ENCODE measurements at places on chromosomes 3 and 15. TPM values are rescaled to one million over a fixed set of nuclear protein-coding genes. Genes with fewer than 3 reads are reported as not detected.

DNA sequence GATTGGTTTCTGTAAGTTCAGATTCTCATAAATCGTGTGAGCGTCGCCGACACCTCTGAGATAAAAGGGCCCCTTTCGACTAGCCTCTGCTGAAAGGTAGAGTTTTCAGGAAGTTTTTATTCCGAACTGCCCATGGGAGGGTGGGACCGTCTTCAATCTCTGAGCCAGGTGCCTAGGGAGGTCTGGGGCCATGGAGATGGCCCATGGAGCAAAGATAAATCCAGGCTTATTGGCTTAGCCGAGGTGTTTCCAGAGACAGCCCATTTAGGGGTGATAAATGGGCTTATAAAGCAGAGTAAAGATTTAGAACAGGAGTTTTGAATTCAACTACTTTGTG lies 442 bp downstream of the QTRT2 start:
- DNase-seq, result no peak

GRCh38 chr15:74565381-74566085 lies 24.5 kb downstream of the ARID3B start:
- DNase-seq, result no peak

- DNase-seq, result no peak
Measured at GRCh38 chr3:134839990-134840389, 44.9 kb downstream of the EPHB1 start.

- no peak for DNase-seq
Measured at GRCh38 chr3:32951410-32951811, at the start of gene CCR4. Gene CCR4 (plus strand): TSS chr3:32951644. CDS start chr3:32953423, 1,779 bp downstream.

- no peak for DNase-seq
Measured at GRCh38 chr15:36777926-36778325, 198.5 kb downstream of the CDIN1 start.

DNA sequence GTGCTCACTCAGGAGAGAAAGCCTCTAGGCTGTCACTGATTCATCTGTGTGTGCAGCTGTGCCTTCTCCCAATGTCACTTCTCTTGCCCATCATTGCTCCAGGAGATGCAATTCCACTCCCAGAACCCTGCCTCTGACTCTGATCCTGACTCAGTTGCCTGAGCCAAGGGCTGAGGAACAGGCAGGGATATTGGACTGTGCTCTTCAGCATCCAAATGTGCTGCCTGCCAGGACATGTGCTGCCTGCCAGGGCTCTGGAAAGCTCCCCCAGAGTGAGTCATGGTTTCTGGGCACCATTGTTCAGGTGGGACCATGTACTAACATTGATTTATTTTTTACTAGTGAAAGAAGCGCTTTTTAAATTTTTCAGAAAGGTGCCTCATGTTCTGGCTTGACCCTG lies 71.0 kb downstream of the TRIM42 start:
- DNase-seq, result no peak

- no peak for DNase-seq
Measured at GRCh38 chr3:176995946-176996345, 201.3 kb downstream of the TBL1XR1 start.

- DNase-seq, result no peak
Measured at GRCh38 chr15:96625256-96625655, 294.8 kb downstream of the NR2F2 start.

DNA sequence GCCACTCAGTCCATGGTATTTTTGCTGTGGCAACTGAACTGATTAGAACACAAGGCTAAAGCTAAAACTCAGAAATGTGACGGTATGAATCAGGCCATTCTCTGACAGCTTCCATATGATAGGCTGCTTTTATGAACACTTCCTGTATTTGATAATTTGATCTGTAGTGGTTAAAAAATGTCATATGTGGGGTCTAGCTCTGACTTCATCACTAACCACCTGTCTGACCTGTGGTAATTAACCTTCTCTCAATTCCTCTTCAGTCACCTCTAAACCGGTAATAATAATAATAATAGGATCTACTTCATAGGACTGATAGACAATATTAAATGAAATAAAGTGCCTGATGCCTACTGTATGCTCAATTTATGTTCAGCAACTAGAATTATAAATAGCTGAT lies 223.2 kb downstream of the MBNL1 start:
- DNase-seq, result no peak

GRCh38 chr3:151265866-151266265 lies 12.5 kb downstream of the P2RY14 start:
- DNase-seq, result no peak

DNA sequence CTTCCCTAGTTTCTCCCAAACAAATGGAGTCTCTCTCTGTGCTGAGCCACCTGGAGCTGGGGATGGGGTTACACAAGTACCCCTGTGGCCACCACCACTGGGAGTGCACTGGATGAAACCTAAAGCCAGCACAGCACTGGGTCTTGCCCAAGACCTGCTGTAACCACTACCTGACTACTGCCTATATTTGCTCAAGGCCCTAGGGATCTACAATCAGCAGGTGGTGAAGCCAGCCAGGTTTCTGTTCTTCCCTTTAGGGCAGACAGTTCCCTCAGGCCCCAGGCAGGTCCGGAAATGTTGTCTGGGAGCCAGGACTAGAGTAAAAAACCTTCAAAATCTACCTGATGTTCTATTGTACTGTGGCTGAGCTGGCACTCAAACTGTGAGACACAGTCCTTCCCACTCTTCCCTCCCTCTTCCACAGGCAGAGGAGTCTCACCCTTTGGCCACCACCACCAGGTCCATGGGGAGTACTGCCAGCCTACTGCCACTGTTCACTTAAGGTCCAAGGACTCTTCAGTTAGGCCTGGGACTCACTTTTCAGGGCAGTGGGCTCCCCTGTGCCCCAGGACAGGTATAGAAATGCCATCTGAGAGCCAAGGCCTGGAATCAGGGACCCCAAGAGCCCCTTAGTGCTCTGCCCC lies 23.8 kb downstream of the C3orf20 start:
- no peak for DNase-seq

GRCh38 chr15:68543165-68544008 lies 35.4 kb upstream of the CORO2B start:
- no peak for DNase-seq

DNA sequence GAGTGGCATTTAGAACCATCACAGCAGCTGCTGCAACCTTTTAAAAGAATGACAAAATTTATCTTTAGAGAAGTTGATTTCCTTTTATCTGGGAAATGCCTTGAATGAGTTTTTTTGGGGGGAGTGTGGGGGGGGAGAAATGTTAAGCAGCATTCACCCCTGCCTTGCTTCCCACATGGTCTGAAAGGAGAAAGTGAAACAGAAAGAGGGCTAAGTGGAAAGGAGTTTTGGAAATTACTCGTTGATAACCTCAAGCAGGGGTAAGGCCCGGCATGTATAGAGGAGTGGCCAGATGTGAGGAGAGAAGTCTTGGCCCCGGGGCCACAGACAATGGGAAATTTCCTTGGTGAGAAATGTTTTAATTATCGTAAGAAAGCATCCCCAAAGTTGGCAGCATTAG lies 23.5 kb downstream of the B3GALNT1 start:
- DNase-seq, result no peak

- DNase-seq, result no peak
Measured at GRCh38 chr3:177041021-177041729, 156.1 kb downstream of the TBL1XR1 start.

DNA sequence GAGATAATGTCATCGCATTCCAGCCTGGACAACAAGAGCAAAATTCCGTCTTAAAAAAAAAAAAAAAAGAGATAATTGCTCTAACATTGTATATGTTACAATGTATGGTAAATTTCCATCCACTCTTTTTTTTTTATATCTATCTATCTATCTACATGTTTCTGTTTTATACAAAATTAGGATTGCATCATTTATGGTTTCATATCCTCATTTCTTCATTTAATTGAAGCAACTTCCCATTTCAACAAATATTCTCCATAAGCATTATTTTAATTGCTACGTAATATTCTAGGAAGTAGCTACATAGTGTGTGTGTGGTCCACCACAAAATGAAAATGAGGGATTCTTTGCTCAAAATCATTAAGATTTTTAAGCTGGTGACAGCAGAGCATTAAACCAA lies 18.4 kb downstream of the RBP1 start:
- no peak for DNase-seq

DNA sequence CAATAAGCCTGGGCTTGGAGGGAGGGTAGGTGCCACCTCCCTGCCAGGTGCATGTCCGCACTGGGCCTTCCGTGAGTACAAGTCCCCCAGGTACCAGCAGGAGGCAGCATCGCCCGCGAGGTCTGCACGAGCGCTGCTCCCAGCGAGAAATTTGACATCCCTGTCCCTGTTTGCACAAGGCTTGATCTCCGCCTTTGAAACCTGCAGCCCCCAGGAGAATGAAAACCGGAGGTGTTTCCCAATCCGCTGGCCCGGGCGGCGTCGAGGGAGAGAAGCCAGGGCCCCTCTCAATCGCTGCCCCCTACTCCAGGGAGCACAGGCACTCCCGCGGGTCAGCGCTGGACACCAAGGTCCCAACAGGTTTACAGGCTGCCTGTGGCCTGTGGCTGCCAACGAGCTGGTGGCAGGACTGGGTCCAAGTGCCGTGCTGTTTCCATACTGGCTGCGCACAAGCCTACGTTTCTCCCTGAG lies 961 bp downstream of the HAPLN3 start:
- no peak for DNase-seq

The DNAJB11 gene
- polyA plus RNA-seq, result 78.4 TPM

The MESD gene
- 42.2 TPM for polyA plus RNA-seq

The CPNE4 gene
- polyA plus RNA-seq, result 0.27 TPM

The CXCR6 gene
- 0.29 TPM for polyA plus RNA-seq

The HESX1 gene
- polyA plus RNA-seq, result 4.5 TPM

The CCR3 gene
- not detected for polyA plus RNA-seq

The RLBP1 gene
- not detected for polyA plus RNA-seq

All from right renal pelvis (tissue), 4 donors.